Posterior vena cava (tissue), 2 donors: ENCODE measurements at places on chromosomes 6 and 20. TPM values are rescaled to one million over a fixed set of nuclear protein-coding genes. Genes with fewer than 3 reads are reported as not detected.

The MROH8 gene
- total RNA-seq = 3.0 TPM

The SDCBP2 gene
- 3.1 TPM for total RNA-seq

DNA sequence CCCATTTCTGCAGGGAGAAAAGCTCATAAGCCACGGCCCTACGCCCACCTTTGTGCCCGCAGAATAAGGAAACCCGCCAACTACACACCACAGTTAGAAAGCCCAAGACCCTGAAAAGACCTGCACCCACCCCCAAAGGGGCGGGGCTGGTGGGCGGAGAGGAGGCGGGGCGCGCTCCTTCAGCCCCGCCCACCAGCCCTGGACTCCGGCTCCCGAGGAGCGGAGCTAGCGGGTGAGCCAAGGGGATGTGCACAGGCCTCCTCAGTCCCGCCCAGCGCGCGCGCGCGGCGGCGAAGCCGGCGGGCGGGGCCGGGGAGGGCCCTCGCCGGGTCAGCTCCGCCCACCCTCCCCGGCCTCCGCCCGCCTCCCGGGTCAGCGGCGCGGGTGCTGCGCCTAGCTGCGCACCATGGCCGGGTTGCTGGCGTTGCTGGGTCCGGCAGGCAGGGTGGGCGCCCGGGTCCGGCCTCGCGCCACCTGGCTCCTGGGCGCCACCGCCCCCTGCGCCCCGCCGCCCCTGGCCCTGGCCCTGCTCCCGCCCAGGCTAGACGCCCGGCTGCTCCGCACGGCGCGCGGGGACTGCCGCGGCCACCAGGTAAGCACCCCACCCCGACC, at the start of gene FAM210B:
Gene FAM210B, plus strand, starts transcription at position 375 of the 612 bp plus-strand sequence. Its CDS starts 32 bp downstream, at position 407.
- DNase-seq = peak; percentile 96

- no peak for DNase-seq
Observed at GRCh38 chr6:166861961-166862286, 94.4 kb downstream of the RNASET2 start.

DNA sequence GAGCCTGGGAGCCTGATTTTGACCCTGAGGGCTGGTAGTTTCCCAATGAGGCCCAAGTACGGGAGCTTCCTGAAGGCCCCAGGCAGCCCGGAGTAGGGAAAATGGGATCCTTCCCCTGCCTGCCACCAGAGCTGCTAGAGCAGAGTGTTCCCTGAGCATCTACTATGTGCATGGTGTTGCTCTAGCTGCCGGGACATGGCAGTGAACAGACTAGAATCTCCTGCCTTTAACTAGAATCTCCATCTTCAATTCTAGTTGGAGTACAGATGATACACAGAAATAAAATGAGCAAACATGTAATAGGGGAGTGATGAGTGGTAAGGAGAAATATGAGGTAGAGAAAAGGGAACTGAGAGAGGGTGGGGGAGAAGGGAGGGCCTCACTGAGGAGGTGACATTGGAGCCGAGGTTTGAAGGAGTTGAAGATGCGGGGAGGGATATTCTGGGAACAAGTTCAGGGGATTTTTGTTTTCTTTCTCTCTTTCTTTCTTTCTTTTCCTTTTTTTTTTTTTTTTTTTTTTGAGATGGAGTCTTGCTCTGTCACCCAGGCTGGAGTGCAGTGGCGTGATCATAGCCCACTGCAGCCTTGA, 18.5 kb downstream of the VSTM2L start:
- DNase-seq = no peak

DNA sequence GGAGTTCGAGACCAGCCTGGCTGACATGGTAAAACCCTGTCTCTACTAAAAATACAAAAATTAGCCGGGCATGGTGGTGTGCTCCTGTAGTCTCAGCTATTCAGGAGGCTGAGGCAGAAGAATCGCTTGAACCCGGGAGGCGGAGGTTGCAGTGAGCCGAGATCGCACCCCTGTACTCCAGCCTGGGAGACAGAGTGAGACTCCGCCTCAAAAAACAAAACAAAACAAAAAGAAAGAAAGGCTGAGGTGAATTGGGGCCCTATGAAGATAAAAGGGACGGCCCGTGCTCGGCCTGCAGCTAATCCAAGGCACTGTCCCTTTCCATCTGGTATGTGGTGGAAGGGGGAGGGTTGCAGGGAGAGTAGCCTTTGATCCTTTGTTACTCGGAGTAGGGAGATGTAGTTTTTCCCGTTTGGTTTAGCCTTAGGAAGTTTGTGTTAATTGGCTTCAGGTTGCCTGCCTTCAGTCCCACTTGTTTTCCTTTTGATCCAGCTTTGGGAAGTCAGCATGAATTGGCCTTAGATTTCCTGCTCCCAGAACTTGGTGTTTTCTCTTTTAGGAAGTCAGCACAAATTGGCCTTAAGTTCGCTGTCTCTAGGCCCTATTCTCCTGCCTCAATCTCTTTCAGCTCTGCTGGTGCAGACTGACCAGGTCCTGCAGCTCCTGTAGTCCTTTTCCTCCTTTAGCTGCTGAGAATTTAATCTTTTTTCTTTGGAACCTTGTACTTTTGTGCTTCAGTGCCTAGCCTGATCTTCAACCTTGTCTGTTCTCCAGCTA, 36.1 kb upstream of the PAQR8 start:
- no peak for DNase-seq
